ENCODE measurements at places on chromosomes 12 and 14. TPM values are rescaled to one million over a fixed set of nuclear protein-coding genes. Genes with fewer than 3 reads are reported as not detected.
A peak's percentile ranks its signal among the peaks of the same experiment; 100 is the strongest.

The PTPRO gene
- 1.8 TPM for total RNA-seq

The MGAT4C gene
- 0.65 TPM for total RNA-seq

The SLC15A5 gene
- total RNA-seq: not detected

The ZNF891 gene
- 2.1 TPM for total RNA-seq

GRCh38 chr14:99511421-99512109 is 30.4 kb downstream of the CCNK start:
- DNase-seq: peak; percentile 85

DNA sequence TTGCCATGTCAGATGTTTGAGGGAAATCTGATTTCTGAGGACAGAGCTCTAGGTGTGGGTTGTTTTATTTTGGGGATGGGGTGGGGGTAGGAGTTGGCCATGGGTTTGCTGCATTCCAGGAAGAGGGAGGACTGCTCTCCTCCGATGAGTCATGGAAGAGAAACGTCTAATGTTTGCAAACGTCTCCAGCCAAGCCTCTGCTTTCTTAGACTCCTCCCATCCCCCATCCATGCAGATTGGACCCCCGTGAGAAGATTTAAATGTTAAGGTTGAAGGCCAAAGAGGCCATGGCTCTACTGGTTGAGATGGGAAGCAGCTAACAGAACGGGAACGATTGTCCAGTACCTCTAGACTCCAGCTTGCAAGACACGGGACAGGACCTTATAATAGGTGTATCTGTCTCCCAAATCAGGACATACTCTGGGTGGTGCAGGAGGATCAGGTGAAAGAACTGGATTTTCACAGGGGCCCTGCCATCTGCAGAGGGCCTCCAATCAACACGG is 11.4 kb upstream of the ATP2A2 start:
- DNase-seq: no peak

The ZNF140 gene
- total RNA-seq: 19.6 TPM

The KRT81 gene
- 0.50 TPM for total RNA-seq

DNA sequence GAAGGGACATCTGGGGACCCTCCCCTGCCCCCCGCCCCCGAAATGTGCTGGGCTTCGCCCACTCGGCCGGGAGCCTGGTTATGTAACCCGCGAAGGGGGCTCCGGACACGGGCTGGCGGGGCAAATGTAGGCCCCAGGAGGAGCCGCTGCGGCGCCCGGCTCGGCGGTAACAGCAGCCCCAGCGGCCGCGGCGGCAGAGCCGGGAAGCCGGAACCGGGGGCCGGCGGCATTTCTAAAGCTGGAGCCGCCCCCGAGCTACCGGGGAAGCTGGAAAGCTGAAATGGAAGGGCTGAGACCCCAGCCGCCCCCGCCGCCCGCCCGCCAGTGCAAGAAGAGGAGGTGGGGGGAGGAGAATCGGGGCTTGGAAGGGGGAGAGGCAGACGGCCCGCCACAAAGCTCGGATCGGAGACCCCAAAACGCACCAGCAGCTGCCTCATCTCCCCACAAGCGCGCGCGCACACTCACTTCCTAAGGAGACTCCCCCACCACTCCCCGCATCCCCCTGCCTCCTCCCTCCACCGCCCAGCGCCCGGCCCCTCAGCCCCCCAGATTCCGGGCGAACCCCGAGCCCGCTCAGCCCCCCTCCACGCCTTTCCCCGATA is 1.5 kb downstream of the KDM2B start:
- DNase-seq: no peak

DNA sequence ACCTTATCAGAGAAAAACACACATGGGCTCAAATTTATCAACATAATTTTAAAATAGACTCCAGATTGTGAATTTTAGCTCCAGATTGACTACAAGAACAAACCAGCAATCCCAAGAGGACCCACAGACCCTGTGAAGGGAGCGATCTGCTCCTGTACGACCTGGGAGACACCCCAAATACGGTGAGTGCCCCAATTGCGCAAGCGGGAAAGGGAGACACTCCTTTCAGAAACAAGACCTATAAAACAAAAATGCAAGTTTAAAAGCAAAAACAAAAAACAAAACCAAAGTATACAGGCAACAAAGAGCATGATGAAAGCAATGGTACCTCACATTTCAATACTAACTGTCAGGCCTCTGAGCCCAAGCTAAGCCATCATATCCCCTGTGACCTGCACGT is 32.1 kb downstream of the DNAI7 start:
- no peak for DNase-seq

GRCh38 chr12:75784591-75784990 is 247.0 kb downstream of the PHLDA1 start:
- DNase-seq: no peak

GRCh38 chr14:78401866-78402265 is 231.7 kb downstream of the NRXN3 start:
- DNase-seq: no peak

DNA sequence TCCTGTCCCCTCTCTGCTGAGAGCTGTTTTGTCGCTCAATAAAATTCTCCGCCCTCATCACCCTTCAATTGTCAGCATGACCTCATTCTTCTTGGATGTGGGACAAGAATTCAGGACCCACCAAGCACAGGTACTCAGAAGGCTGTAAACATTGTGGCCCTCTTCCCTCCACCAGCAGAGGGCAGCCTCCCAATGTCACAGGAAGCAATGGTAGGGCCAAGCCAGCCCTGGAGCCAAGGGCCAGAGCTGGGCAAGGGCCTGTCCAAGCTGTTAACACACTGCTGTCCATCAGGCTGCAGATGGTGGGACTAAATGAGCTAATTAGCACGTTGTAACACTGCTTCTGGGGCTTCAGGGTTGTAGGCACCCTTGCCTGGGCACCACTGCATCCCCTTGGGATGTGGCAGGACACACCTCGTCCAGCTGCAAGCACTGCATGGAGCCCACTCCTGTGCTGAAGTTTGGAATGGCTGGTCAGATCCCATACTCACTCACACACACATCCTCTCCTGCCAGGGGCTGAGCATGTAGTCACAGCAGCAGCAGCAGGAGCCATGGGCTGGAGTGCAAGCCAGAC is 62.7 kb upstream of the HECTD1 start:
- no peak for DNase-seq

DNA sequence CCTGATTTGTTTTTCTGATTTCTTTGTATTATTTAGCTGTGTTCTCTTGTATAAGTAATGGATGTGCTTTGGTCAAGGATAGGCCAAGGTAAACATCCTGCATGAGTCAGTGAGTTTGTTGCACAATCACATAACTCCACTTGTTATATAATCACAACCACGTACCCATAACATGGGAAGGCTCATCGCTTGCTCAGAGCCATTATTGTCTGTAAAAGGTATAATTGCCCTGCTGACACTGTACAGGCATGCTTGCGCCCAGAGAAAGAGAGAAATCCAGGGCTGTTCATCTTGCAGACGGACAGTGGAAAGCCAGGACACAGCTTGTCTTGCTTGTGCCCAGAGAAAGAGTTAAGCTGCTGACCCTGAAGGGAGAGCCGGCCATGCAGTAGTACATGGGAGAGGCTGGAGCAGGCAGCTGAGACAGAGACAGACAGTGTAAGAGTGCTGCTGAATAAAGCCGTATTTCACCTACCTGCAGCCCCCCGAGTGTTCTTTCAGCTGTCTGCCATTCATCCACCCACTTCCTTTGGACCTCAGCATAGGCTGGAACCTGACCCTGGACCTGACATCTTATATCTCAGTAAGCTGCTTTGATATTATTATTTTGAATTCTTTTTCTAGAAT is 174.7 kb upstream of the DAAM1 start:
- no peak for DNase-seq

The INSM2 gene
- not detected for total RNA-seq

DNA sequence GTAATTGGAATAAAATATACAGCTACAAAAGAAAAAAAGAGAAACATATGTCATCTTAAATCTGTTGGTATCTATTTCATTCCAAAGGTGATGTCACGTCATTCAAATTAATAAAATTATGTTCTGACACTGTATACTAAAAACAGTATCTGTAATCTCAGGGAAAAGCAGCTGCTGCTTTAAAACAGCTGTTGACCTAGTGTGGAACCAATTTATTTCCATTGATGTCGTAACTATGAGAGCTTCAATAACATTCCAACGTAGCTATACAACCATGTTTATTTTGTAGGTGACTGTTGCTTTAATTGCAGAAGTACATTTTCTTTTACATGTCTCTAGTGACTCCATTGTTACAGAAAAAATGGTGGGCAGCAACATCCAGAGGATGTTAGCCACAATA is 571.7 kb downstream of the RPS29 start:
- no peak for DNase-seq

- DNase-seq: no peak
Measured at GRCh38 chr12:113082486-113083148, 26.1 kb downstream of the DTX1 start.

DNA sequence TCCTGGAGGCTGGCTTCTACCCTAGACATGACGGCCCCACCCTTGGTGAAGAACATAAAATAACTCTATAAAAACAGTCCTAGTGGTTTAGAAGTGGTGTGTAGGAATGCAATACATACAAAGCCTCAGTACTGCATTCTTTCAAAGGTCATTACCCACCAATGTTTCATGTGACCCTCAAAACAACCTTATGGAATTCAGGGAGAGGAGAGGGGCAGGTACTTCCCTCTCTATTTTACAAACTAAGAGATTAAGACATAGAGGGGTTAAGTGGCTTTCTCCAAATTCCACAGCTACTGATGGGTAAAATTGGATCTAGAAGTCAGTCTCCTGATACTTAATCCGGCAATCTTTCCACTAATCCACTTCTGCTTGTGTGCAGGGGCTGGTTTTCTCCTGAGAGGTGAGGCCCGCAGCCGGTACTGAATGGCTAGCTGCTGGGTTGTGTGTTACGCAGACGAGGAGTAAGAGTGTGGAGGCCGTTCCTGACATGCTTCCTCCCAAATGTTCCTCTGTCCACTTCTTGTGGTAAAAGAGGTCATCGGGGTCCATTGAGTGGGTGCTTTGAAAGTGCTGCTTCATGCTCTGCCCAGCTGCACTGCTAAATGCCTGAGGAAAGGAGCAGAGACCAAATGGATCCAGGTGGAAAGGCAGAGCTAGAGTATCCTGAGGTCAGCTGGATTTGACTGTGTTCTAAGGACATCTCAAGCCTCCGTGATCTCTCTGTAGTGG is 16.2 kb downstream of the SLC7A8 start:
- DNase-seq: no peak

The KCNC2 gene
- total RNA-seq: not detected

GRCh38 chr12:12714276-12715021 is 2.7 kb upstream of the CDKN1B start:
- DNase-seq: no peak

DNA sequence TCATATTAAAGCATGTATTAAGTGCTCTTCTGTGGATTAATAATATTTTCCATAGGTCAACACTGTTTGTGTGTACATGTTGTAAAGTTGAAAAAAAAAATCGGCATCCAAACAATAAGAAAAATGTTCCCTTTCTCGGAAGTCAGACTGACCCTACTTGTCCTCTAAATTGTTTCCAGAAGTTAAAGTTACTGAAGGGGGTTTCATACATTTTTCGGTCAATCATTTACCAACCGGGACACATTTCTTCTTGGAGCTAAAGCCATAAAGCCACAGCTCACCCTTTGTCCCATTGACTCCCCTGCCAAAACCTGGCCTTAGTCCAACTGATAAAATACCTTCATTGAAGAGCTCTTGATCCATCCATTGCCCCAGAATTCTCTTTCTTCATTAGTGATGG is 230.0 kb downstream of the ANO2 start:
- no peak for DNase-seq

The SYT1 gene
- 1.7 TPM for total RNA-seq

DNA sequence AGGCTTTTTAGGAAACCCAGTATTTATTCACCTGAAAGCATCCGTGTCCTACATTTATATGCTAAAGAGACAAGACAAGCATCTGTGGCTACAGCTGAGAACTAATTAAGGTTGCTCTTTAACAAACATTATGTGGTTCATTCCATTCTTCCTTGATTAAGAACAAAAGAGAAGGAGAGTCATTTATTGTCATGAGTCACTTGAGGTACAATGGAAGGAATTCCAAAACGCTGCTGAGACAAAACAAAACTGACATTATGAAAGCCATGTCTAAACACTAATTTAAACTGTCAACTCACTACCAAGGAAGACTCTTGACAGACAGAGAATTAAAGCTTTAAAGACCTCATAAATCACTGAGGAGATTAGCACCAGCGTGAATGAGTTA is 214.4 kb downstream of the BMP4 start:
- no peak for DNase-seq

GRCh38 chr12:125530201-125530600 is 465.0 kb downstream of the AACS start:
- no peak for DNase-seq

The ERP29 gene
- 133 TPM for total RNA-seq

The LRP1-AS gene
- not detected for total RNA-seq

DNA sequence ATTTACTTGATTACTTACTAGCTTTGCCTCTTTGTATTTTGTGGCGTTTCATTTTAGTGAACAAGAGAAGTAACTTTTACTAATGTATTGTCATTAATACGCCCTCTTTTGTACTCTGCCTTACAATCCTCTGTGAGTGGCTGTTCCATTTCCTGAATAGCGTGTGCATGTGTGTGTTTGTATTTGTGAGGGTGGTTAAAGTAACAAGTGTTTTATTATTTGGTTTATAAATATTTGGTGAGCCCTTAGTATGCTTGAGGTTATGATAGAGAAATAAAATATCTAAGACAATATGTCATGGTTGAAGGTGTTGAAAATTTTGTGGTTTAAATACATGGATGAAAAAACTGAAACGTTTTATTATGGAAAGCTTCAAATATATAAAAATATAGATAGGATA is 71.7 kb upstream of the REP15 start:
- DNase-seq: no peak

The GDF11 gene
- 11.6 TPM for total RNA-seq

The RNASE1 gene
- not detected for total RNA-seq

The GLIPR1L1 gene
- not detected for total RNA-seq

The TAS2R31 gene
- 4.9 TPM for total RNA-seq

DNA sequence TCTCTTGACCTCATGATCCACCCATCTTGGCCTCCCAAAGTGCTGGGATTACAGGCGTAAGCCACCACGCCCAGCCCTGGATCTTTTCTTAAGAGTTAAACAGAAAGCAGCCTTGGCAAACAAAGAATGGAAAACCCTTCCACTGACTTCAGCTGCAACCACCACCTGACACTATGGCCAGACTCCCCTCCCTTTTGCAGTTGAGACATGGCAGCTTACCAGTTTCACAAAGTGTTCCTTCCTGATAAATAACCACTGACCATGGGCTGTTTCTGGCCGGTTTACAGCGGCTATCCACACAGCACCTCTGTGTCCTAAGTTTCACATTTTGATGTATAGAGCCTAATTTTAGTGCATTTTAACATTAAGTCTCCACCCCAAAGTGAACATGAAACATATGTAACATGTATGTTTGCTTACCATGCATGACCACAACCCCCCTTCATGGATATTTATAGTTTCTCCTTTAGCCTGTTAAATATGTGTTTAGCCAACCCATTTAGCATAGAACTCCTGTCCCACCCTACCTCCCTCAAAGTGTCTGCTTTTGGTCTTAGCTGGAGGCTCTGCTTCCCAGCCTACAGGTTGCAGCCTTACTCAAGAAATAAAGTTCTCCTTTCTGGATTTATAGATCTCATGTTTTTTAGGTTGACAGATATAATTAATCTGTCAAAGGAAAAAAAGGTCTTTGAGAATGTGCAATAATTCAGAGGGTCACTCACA is 32.7 kb upstream of the RAB21 start:
- no peak for DNase-seq

The SLC5A8 gene
- total RNA-seq: not detected
